ENCODE measurements at places on chromosomes 2 and 18.

DNA sequence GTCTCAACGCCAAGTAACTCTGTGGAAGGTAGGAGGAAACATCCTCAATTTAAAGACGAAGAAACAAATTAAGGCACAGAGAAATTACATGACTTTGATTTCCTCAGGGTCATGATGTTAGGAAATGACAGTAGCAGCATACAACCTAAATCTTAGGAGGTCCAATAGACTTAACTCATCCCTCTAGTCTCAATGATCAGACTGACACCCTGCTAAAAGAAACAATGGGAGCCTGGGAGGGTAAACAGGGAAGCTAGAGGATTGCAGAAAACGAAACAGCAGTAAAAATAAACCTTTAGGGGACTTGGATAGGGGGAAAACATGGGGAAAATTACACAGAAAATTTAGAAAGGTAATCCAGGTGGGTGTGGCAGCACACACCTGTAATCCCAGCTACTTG is 56.0 kb downstream of the ROCK2 start:
- H3K27me3 ChIP-seq = no peaks in the 10 kb centered on the region
- peaks cover 15% of the 10 kb centered on the region for H3K36me3 ChIP-seq
- DNase-seq = no peak
- H3K27ac ChIP-seq = no peak overlapping the region
- peaks cover 13% of the 10 kb centered on the region for H3K4me1 ChIP-seq

DNA sequence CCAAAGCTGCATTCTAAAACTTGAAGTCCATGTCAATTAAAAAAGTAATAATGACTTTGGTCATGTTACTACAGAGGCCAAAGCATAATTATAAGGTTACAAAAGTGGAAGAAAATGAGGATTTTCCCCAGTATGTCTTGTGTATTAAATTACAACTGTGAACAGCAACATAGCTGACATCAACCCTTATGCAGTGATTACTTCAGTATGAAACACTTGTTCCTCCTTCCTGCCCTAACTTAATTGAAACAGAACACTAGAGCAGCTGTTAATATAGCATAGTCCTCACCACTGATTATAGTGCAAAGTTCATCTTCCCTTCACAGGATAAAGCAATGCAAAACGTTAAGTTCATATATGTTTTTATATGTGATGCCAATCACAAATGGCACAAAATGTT is 29.9 kb downstream of the EPB41L3 start:
- no peak overlapping the region for H3K4me3 ChIP-seq
- H3K4me1 ChIP-seq = peaks cover 4% of the 10 kb centered on the region
- DNase-seq = no peak
- H3K27me3 ChIP-seq = peaks cover 6% of the 10 kb centered on the region
- H3K27ac ChIP-seq = no peak overlapping the region
- H3K36me3 ChIP-seq = no peaks in the 10 kb centered on the region

GRCh38 chr2:133213651-133214050 is 354.6 kb downstream of the NCKAP5 start:
- no peak for DNase-seq
- no peak overlapping the region for H3K27ac ChIP-seq
- no peaks in the 10 kb centered on the region for H3K27me3 ChIP-seq

DNA sequence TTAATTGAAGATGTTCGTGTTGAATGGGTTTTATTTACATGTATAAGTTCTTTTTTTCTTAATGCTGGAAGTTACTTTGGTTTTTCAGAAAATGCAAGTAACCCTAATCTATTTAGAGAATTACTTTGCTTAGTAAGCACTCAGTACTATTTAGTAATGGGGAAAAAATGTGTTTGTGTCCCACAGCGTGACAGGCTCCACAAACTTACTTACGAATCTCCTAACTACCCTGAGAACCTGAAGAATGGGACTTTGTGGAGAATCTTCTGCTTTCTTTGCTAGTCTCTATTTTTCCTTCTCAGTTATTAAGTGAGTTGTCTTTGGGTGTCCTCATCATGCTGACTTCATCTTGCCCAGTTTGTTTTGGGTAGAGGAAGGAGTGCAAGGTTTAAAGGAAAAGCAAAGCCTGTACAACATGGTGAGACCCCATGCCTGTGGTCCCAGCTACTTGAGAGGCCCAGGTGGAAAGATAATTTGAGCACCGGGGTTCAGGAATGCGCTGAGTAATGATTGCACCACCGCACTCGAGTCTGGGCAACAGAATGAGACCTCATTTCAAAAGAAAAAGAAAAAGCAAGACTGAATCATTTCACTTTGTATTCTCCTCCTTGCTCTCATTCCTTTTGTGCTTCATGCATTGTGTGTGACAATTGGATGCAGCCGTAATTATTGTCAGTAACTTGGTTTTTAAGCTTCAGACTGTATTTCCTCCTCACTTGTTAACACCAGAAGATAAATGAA is 10.2 kb downstream of the NEDD4L start:
- no peaks in the 10 kb centered on the region for H3K36me3 ChIP-seq
- no peaks in the 10 kb centered on the region for H3K27me3 ChIP-seq
- no peak overlapping the region for H3K4me3 ChIP-seq
- no peak for DNase-seq
- peaks cover 4% of the 10 kb centered on the region for H3K4me1 ChIP-seq
